ENCODE measurements at places on chromosomes 3 and 15. TPM values are rescaled to one million over a fixed set of nuclear protein-coding genes. Genes with fewer than 3 reads are reported as not detected.

DNA sequence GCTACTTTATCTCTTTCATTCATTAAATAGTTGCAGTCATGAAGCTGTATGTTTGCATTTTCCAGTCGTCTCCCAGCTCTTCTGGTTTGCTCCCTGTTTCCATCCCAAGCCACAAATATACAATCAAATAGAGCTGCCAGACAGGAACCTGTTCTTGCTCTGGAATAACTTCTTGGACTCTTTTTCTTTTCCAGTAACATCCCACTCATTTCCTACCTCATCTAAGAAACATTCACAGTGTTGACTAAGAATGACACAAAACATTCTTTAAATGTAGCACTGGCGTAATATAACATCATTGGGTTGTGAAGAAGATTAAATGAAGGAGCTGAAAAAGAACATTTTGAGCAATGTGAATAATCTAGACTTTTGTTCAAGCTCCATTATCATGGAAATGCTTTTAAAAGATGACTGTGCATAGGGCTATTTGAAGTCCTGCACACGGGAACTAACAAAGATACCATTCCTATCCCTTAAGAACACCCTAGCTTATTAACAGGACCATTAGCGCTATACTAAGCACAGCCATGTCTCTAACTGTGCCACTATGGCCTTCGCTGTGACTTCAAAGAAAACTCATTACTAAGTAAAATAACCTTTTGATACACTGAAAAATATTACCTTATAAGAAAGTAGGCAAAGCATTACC is 574.0 kb downstream of the NAALADL2 start:
- H3K4me3 ChIP-seq, result no peak overlapping the region
- DNase-seq, result no peak
- H3K27ac ChIP-seq, result no peak overlapping the region
- no peaks in the 10 kb centered on the region for H3K27me3 ChIP-seq

Gene SLC24A5
- total RNA-seq, result not detected

DNA sequence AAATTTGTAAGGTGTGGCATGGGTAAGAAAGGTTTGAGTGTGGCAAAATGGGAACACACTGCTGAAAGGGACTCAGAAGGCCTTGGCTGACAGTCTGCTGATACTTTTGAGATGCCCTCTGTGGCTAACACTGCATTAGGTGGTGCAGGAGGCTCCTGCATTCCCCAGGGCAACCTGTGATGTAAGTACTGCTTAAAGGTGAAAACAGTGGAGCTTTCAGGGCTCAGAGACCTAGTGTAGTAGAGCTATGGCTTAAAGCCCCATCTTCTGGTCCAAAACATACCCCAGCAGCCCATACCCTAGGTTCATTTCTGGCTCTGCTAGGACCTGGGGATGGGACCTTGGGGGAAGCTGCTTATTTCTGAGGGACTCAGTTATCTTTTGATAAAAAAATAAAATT is 374.1 kb downstream of the ERC2 start:
- H3K27ac ChIP-seq, result no peak overlapping the region
- no peaks in the 10 kb centered on the region for H3K4me1 ChIP-seq
- H3K4me3 ChIP-seq, result no peak overlapping the region
- no peaks in the 10 kb centered on the region for H3K36me3 ChIP-seq
- no peaks in the 10 kb centered on the region for H3K27me3 ChIP-seq

GRCh38 chr3:65888980-65889706 is 149.6 kb downstream of the MAGI1 start:
- H3K27me3 ChIP-seq, result no peaks in the 10 kb centered on the region
- no peak overlapping the region for H3K4me3 ChIP-seq
- no peak for DNase-seq

Gene TLR9
- not detected for total RNA-seq

DNA sequence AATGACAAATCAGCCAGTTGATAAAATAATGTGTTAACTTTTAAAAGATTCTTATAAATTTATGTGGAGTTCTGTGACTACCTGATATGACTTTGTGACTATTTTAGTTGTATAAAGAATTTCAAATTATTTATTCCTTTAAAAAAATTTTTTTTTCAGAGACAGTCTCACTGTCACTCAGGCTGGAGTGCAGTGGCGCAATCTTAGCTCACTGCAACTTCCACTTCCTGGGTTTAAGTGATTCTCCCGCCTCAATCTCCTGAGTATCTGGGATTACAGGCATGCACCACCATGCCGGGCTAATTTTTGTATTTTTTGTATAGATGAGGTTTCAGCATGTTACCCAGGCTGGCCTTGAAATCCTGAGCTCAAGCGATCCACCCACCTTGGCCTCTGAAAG is 48.5 kb downstream of the MBNL1 start:
- DNase-seq, result no peak
- no peaks in the 10 kb centered on the region for H3K36me3 ChIP-seq
- no peaks in the 10 kb centered on the region for H3K27me3 ChIP-seq
- peak overlapping the region; percentile 69 for H3K27ac ChIP-seq

Gene MYZAP
- 15.2 TPM for total RNA-seq

GRCh38 chr15:87608238-87609028 is 648.1 kb downstream of the NTRK3 start:
- no peaks in the 10 kb centered on the region for H3K36me3 ChIP-seq
- H3K27me3 ChIP-seq, result no peaks in the 10 kb centered on the region
- no peak overlapping the region for H3K27ac ChIP-seq
- no peak overlapping the region for H3K4me3 ChIP-seq

DNA sequence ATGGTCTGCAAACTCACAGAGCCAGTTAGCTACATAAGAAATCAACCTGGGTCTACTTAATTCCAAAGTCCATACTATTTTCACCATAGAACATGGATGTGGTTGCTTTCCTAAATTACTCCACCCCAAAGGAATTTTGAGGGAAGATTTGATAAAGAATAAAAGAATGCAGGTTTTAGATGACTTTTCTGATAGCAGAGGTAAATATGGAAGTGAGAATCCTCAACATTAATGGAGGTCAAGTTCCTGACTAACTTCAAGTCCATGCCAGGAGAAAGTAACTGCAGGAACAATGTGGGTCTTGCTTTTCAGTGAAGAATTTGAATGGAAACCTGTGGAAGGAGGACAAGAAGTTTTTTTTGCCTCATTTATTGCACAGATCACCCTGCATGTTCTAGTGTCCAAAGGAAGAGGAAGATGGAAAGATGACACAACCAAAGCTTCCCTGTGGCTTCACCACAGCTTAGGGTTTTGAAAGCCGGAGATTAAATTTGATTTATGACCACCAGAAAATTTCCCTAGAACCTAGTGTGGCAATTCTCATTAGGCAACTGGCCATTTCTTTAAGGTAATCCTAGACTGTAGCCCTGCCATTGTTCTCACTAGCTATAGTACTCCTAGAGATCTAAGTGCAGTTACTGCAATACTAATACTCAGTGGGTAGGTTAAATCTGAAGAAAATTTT is 429.7 kb downstream of the RAP2B start:
- no peak overlapping the region for H3K27ac ChIP-seq
- H3K4me1 ChIP-seq, result no peaks in the 10 kb centered on the region
- H3K36me3 ChIP-seq, result no peaks in the 10 kb centered on the region
- DNase-seq, result no peak

DNA sequence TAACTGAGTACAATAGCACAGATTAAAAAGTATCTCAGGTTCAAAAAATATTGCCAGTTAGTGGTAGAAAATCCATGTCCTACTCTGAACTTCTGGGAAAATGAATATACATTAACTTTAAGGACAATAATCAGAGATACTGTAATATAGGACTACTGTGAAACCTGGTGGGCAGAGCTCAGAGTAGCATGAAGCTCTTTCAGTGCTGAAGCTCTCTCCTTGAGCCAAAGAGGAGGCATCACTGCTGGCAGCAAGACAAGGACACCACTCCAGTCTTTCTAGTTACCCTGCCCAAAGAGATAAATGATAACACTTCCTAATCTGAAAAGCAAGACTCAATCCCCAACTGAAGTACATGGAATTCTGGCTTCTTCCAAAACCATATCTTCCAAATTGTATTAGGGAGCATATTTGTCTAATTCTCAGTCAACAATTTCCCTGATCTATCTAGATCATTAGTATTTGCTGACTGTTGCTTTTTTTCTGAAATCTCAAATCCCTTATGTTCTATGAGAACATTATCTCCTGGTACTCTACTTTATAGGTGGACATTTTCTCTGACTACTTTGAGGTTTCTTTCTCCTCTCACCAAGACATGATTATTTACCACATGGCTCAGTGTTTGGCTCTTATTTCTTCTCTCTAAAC is 55.9 kb downstream of the CLDN1 start:
- no peak overlapping the region for H3K27ac ChIP-seq
- no peaks in the 10 kb centered on the region for H3K27me3 ChIP-seq
- no peaks in the 10 kb centered on the region for H3K36me3 ChIP-seq
- no peak for DNase-seq

DNA sequence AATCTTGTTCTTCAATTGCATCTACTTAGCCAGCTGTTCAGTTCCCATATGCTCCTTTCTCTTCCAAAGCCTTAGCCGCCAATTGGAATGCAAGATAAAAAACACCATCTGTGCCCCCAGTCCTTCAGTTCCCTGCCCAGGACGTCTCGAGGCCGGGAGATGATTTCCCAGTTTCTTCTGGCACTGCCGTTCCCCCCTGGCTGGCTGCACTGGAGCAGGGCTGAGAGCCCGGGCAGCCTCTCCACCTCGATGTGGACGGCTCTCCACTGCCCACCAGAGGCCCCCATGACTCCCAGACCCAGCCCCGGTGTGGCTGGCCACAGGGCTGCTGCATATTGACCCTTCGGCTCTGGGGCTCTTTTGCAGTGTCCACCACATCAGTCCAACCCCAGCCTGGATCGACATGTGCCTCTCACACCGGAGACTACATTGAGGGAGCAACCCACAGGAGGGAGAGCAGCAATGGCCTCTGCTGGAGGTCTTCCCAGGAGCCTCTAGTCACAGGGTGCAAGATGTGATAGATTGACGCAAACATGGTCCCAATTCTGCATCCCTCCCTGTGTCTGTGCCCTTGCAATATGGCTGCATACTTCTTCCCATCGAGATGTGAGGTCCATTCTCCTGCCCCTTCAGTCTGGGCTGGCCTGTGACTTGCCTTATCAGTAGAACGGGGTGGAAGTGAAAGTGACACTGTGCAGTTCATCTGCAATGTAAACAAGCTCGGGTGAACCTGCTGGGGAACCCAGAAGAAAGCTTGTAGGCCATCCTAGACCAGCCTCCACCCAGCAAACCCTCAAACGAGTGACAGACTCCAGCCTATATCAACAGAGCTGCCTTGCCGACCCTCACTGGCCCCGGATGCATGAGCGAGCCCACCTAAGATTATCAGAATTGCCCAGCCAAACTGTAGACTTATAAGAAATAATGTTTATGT is 52.3 kb upstream of the PRR20G start:
- H3K27ac ChIP-seq, result no peak overlapping the region
- no peaks in the 10 kb centered on the region for H3K36me3 ChIP-seq
- H3K27me3 ChIP-seq, result peaks cover 4% of the 10 kb centered on the region
- no peak overlapping the region for H3K4me3 ChIP-seq

DNA sequence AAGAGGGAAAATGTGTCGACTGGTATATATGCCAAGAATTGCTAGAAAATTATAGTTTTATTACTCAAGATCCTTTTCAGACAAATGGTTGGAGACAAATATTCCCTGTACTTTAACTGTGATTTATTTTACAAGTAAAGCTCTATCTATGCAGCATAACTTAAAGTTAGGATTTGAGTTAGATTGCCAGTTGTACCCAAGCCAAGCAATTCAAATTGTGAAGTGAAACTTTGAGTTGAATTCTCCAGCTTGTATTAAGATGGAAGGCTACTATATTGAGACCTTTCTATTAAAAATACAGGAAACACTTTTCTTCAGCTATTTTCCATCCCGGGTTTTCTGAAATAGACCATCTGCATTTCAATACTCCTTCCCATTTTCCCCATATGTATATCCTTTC is 333.1 kb upstream of the RBMS3 start:
- no peak overlapping the region for H3K27ac ChIP-seq
- H3K27me3 ChIP-seq, result no peaks in the 10 kb centered on the region
- H3K4me3 ChIP-seq, result no peak overlapping the region
- no peak for DNase-seq

DNA sequence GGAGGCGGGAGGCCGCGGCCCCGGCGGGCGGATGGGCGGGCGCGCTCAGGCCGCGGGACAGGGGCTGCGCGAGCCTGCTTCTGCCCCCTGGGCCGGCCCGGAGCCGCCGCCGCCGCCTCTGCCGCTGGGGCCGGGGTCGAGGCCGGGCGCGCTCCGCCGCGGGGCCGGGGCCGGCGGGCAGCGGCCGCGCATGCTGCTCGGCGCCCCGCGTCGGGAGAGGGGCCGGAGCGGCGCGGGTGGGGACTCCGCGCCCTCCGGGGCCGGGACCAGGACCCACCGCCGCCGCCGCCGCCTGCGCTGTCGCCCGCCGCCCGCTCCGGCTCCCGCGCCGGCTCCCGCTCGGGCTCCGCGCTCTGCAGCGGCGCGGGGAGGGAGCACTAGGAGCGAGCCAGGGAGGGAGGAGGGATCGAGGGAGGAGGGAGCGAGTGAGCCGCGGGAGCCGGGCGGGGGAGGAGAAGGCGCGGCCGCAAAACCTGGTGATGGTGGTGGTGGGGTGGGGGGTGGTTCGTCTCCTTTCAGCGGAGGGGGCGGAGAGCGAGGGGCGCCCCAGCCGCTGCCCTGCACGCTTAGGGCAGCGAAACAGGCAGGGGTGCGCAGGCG is at the start of gene LINGO1:
TSS of gene LINGO1 (minus strand) at position 379 of the 600 bp plus-strand sequence. CDS start 597 bp downstream, outside the sequence.
- H3K4me3 ChIP-seq, result peak within 1 kb of the TSS; percentile 57
- DNase-seq, result no peak
- H3K27ac ChIP-seq, result peak within 1 kb of the TSS; percentile 33
- H3K4me1 ChIP-seq, result peaks cover 33% of the 10 kb centered on the region

GRCh38 chr15:58537033-58537432 is 105.2 kb downstream of the LIPC start:
- no peak overlapping the region for H3K4me3 ChIP-seq
- no peak overlapping the region for H3K27ac ChIP-seq
- H3K27me3 ChIP-seq, result no peaks in the 10 kb centered on the region
- H3K4me1 ChIP-seq, result no peaks in the 10 kb centered on the region

GRCh38 chr3:129936757-129937156 is 37.8 kb upstream of the TRH start:
- no peaks in the 10 kb centered on the region for H3K27me3 ChIP-seq
- H3K27ac ChIP-seq, result peak overlapping the region; percentile 56
- H3K4me1 ChIP-seq, result no peaks in the 10 kb centered on the region
- DNase-seq, result no peak

- no peaks in the 10 kb centered on the region for H3K27me3 ChIP-seq
- DNase-seq, result no peak
- H3K36me3 ChIP-seq, result no peaks in the 10 kb centered on the region
- H3K4me3 ChIP-seq, result no peak overlapping the region
These were observed 228.9 kb downstream of the FEZF2 start for GRCh38 chr3:62144482-62144881.

Data from vagina (tissue), 2 donors.